ENCODE measurements at places on chromosomes 13 and 19. TPM values are rescaled to one million over a fixed set of nuclear protein-coding genes. Genes with fewer than 3 reads are reported as not detected.

Gene SETDB2
- polyA plus RNA-seq, result 20.8 TPM

GRCh38 chr19:2547033-2547680, 71.2 kb downstream of the GADD45B start:
- no peak for DNase-seq

Gene HTR2A
- 2.9 TPM for polyA plus RNA-seq

Gene DPF1
- 1.7 TPM for polyA plus RNA-seq

DNA sequence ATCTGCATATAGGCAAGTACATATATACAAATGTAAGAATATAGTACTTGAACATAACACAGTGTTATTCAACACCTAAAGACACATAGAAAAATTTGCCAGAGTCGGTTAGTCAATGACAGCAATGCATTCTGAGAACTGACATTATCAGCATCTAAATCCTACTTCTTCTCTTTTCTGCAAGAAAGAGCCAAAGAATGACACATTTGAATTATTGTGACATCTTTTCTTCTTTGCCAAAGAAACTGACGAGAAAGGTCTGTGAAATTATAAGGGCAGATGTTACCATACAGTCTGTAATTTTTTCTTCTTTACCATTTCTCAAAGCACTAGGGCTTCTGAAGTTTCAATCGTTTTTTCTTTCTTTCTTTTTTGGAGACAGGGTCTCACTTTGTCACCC, 350.9 kb upstream of the NBEA start:
- DNase-seq, result no peak

Gene GRK1
- polyA plus RNA-seq, result 0.20 TPM

DNA sequence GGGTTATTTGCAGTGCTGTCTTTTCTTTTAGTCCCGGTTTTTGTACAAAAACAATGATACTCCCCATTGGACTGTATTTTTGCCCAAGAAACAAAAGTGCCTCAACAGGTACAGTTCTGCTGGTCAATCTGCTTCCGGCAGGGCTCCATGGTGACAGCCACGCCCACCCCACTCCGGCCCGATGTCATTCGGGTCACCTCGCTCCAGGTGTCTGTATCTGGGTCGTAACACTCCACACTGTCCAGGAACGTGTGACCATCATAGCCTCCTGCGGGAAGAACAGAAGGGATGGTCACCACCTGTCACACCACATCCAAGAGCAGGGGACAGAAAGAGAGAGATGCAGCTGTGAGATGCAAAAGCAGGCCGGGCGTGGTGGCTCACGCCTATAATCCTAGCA, 16.6 kb downstream of the KEAP1 start:
- no peak for DNase-seq

Gene PGLYRP1
- polyA plus RNA-seq, result not detected

Gene DKKL1
- 5.4 TPM for polyA plus RNA-seq

DNA sequence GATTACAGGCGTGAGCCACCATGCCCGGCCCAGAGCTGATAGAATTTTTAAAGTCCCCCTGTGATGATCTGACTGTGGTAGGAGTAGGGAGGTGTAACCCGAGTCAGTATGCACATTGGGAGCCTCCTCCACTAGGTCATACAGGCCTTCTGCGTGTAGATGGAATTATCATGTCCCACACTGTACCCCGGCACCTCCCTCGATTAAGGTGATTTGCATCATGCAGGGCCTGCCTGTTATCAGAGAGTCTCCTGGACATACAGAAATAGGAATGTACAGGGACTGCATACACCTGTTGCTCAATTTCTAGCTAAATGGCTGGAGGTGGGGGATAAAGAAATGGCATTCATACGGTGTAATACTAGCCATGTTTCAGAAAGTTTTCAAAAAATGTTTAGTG, 922 bp upstream of the ERVK3-1 start:
- no peak for DNase-seq

DNA sequence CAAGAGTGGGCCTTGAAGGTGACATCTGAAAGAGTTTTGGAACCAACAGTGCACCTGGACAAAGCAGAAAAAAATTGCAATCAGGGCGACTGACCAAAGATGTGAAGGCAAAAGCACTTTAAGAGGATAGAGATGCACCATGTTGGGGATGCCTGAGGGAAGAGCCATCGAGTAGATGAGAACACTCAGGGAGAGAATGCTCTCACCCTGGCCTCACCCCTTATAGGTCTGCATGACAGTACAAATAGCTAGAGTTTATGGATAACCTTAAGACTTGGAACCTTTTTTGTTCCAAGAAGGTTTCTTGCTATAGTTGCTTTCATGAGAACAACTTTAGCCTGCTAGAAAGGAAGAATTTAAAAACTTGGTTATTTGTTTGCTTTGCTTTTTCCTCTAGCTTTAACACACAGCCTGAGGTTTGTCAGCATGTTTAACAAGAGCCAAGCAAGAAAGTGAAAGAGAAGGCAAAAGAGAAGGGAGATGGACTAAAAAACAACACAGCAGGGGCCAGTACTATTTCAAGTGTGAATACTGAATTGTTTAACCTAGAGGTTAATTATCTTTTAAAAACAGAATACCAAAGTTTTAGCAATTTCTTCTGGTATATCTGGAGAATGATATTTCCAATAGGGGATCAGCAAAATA, 418.9 kb downstream of the DIAPH3 start:
- no peak for DNase-seq

GRCh38 chr19:12350185-12350889, 15.1 kb downstream of the ZNF442 start:
- DNase-seq, result no peak

GRCh38 chr13:101025925-101026324, 351.3 kb upstream of the TMTC4 start:
- DNase-seq, result no peak

- DNase-seq, result no peak
These were observed 31.7 kb upstream of the C1QTNF9B start for GRCh38 chr13:23928985-23929384.

Gene SHFL
- polyA plus RNA-seq, result 34.7 TPM

DNA sequence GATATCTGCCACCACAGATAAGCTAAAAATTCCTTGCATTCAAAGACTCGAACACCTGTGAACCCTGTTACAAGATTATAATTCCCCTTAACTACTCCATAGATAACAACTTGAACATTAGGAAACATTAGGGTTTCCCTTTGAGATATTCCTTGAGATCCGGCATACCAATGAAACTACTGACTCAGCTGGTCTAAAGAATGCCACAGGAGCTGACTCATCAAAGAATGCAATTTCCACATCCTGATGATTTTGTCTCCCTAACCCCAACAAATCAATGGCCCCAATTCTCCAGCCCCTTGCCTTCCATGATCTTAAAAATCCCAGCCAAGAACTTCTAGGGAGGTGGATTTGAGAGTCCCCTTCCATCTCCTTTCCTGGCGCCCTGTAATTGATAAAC, 35.6 kb upstream of the ZNF599 start:
- DNase-seq, result no peak
